ENCODE measurements at places on chromosomes 12 and 14. TPM values are rescaled to one million over a fixed set of nuclear protein-coding genes. Genes with fewer than 3 reads are reported as not detected.

The IFT81 gene
- total RNA-seq = 2.8 TPM

The TMEM121 gene
- 12.1 TPM for total RNA-seq

DNA sequence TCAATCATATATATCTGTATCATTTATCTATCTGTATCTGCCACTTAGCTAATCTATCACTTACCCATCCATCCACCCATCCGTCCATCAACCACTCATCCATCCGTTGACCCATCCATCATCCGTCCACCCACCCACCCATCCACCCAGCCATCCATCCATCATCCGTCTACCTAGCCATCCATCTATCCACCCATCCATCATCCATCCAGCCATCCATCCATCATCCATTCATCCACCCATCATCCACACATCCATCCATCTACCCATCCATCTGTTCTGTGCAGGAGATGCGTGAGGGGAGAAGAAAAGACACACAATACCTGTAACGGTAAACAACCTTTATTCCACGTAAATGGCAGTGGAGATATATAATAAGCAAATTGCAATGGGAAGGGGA, 20.2 kb downstream of the NOC4L start:
- no peak for DNase-seq

- no peak for DNase-seq
Observed at GRCh38 chr14:62144863-62145262, 382.6 kb downstream of the SNAPC1 start.

DNA sequence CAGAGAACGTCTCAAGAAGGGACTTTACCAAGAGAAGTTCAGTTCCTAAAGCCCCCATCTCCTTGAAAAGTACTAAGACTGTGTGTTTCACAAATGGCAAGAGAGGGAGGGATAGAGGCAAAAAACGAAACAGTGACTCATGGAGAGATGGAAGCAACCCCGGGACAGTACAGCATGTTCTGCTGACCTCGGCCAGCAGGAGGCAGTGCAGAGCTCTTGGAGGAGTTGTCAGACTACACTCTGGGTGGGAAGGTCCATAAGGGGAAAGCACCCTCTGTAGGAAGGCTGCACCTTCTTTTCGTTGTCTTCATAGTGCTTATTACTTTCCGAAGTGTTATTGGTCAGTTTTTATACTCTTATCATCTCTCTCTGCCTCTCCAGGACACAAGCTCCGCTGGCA, 525.2 kb upstream of the CCDC196 start:
- peak; percentile 88 for DNase-seq

DNA sequence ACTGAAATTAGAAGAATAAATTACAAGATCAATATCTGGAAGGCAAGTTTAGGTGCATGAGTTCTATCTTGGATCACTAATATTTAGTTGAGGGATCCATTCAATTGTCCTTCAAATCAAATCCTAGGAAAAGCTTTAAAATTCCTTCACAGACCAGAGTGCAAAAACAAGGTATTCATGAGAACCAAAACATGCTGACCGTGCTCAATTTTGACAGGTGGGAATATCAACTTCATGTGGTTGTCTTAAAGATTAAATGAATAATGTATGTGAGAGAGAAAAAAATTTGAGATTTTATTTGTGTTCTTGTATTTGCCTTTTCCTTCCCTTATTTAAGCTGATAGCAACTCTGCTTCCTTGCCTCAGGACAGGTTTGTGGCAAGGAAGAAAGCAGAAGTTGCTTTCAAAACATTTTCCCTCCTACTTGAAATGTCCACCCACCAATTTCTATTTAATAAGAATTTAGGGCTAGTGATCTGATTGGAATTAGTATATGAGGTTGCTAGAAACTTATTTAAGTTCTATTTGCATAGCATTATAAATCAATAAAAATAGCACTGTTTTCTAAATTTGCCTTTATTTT, 4.9 kb upstream of the PPP1R12A start:
- DNase-seq = no peak

- DNase-seq = no peak
Observed at GRCh38 chr14:41986700-41987099, 380.0 kb downstream of the LRFN5 start.

DNA sequence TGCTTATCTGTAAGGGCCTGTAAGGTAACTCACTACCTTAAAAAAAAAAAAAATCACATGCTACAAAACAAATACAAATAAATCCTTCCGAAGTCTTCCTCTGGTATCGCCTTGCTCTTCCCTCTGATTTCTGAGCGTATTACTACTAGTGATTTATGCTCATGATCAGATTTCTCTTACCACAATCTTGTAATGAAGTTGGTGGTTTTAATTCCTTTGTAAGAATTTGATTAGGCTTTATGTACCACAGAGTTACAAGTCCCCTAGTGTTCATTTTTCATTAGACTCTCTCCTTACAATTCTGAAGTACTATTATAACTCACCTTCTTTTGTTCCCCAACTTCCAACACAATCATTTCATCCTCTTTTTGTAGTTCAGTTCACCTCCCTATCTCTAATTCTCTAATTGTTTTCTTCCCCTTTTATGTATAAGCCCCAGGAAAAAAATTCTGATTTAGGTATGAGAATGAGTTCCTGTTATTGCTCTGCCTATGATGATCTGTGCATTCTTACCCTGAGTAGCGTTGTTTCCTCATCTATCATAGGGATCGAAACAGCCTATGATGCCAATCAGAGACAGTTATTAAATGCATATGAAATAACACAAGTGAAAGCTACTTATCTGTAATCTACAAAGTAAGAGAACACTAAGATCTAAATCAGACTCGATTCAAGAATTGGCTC, 81.5 kb downstream of the EPS8 start:
- DNase-seq = no peak

DNA sequence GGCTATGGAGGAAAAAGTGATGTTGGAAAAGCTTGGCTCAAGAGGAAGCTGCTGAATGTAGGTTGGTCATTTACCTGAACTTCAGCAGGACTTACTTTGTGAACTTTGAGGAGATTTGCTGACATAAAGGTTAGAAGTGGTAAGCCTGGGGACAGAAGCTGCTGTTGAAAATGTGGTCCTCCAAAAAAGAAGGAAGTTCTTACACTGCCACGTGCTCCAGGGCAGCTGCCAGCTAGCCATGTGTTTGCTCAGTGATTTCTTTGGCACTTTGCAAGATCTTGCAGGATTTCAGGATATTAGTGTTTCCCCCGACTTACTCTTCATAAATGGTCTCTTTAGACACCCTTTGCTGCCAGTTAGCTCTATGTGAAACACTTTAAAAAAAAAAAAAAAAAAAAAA, 14.8 kb upstream of the DYRK2 start:
- DNase-seq = no peak

GRCh38 chr12:120534703-120535655, 823 bp downstream of the RNF10 start:
- DNase-seq = peak; percentile 67

- DNase-seq = no peak
Observed at GRCh38 chr12:1845427-1845826, 25.1 kb downstream of the LRTM2 start.

DNA sequence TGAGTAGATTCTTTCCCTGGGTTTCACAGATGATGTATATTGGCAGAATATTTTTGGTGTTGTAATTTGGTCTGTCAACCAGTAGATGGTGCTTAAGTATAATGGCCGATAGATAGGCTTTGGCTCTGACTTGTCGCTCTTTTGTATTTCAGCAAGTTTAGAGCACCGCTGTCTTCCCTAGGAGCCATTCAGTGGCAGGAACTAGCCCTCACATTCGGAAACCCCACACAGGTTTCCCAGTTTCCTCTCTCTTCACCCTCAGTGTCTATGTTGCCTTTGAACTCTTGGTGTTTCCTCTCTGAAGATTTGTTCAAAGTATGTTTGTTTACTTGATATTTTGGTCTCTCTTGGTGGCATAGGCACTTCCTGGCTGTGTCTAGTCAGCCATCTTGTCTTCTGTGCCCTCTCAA, 102.2 kb downstream of the GPHN start:
- no peak for DNase-seq

- DNase-seq = no peak
Observed at GRCh38 chr12:106058256-106059182, 80.2 kb downstream of the NUAK1 start.

All from activated CD8-positive, alpha-beta T cell treated with anti-CD3 and anti-CD28 coated beads for 36 hours (primary cell).